ENCODE measurements at places on chromosomes 3 and 15. TPM values are rescaled to one million over a fixed set of nuclear protein-coding genes. Genes with fewer than 3 reads are reported as not detected.

DNA sequence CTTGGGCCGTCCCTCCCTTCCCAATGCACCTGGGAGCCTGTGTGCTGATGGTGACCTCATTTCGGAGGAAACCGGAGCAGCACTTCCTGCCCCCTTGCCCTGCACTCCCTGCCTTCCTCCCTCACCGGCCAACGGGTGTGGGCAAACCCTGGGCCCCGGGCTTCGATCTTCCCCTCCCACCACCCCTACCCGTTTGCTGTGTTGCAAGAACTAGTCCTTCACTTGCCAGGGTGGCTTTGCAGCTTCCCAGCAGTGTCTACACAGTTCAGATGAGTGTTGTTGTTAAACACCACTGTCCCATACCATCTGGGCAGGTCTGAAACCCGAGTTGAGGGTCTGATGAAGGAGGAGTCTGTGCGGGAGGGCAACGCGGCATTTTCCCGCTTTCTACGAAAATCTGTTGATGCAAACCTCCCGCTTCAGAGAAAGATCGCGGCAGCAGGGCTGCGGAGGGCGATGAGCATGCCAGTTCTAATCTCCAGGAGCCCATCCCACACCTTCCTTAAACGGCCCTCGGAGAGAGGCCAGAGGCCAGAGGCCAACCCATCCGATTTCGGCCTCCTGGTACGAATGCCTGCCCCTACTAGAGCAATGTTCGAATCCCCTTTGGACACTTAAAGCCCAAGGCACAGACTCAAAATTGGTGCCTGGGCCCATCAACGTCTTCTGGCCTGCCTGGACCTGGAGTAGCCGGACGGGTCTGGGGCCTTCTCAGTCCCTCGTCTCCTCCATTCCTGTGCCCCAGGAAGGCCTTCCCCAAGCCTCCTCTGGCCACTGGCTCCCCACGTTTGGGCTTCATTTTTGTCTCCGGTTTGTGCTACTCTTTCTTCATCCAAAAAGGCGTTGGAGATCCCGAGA, 35.7 kb upstream of the POLG start:
- DNase-seq: no peak

- no peak for DNase-seq
Measured at GRCh38 chr3:183098536-183099025, 715 bp downstream of the MCCC1 start.

DNA sequence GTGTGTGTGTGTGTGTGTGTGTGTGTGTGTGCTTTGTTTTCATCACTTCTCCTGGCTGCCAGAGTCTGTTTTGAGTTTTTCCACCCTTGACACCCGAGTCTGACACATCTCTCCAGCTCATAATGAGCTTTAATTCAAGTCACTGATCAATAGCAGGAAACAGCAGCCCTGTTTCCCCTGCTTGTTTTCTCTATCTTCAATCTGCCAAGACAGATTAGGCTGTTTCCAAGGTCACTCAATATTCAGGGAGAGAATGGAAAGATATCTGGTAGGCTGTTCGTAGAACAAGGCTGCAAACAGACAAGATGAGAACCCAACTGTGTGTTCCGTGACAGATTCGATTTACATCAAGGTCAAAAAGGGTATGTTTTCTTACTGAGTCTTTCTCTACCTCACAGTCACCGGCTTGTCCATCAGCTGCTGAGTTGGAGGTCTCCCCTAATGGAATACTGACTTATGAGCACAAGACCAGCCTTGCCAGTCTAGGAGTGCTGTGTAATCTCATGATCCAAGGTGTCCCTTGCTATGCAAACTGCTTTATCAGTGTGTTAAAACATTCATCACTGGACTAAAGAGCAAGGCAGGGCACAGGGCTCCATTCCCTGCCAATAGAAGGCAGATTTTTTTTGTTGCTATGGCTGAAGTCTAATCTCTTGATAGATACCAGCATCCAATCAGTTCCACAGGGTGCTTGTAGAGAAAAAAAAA, 187.9 kb upstream of the LMCD1 start:
- DNase-seq: no peak

- no peak for DNase-seq
Measured at GRCh38 chr3:96706509-96706908, 107.9 kb upstream of the EPHA6 start.

- no peak for DNase-seq
Measured at GRCh38 chr15:90883526-90883975, 753 bp upstream of the FES start.

- no peak for DNase-seq
Measured at GRCh38 chr15:70575231-70576226, 187.8 kb downstream of the UACA start.

- peak; percentile 33 for DNase-seq
Measured at GRCh38 chr3:140128631-140129030, 193.6 kb downstream of the CLSTN2 start.

GRCh38 chr3:46851364-46852333, 11.6 kb downstream of the MYL3 start:
- DNase-seq: no peak

C3orf49 gene
- not detected for total RNA-seq

DAZL gene
- not detected for total RNA-seq

TMEM266 gene
- total RNA-seq: 1.5 TPM

ICE2 gene
- 43.5 TPM for total RNA-seq

DPPA2 gene
- total RNA-seq: not detected

HRG gene
- total RNA-seq: not detected

RAB6B gene
- total RNA-seq: 6.7 TPM

SCAPER gene
- total RNA-seq: 55.3 TPM

SPINK8 gene
- total RNA-seq: not detected

B3GALNT1 gene
- 7.4 TPM for total RNA-seq

GOLGA8O gene
- total RNA-seq: 1.6 TPM

CCR8 gene
- not detected for total RNA-seq

TMEM108 gene
- total RNA-seq: 17.1 TPM
